Activated CD8-positive, alpha-beta T cell treated with anti-CD3 and anti-CD28 coated beads for 36 hours (primary cell): ENCODE measurements at places on chromosomes 6 and 20.
A peak's percentile ranks its signal among the peaks of the same experiment; 100 is the strongest.

GRCh38 chr6:93305088-93305487 is 114.3 kb downstream of the EPHA7 start:
- DNase-seq: no peak

GRCh38 chr6:14396826-14397517 is 279.4 kb downstream of the CD83 start:
- peak; percentile 44 for DNase-seq

DNA sequence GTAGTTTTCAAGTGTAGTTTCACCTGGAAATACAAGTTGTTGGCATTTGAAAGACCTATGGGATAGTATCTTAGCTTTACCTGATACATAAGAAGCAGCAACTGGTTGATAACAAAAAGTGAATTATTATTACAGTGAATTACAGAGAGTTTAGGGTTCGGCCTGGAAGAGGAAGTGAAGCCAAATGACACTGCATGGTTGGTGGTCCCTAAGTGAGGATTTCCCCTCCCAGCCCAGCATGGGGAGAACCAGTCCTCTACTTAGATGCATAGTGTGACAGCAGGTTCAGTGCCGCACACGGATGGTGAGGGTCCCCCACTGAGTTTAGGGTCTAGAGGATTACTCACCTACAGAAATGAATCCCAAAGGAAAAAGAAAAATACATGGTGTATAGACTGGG is 18.1 kb downstream of the HLA-DPB1 start:
- no peak for DNase-seq

DNA sequence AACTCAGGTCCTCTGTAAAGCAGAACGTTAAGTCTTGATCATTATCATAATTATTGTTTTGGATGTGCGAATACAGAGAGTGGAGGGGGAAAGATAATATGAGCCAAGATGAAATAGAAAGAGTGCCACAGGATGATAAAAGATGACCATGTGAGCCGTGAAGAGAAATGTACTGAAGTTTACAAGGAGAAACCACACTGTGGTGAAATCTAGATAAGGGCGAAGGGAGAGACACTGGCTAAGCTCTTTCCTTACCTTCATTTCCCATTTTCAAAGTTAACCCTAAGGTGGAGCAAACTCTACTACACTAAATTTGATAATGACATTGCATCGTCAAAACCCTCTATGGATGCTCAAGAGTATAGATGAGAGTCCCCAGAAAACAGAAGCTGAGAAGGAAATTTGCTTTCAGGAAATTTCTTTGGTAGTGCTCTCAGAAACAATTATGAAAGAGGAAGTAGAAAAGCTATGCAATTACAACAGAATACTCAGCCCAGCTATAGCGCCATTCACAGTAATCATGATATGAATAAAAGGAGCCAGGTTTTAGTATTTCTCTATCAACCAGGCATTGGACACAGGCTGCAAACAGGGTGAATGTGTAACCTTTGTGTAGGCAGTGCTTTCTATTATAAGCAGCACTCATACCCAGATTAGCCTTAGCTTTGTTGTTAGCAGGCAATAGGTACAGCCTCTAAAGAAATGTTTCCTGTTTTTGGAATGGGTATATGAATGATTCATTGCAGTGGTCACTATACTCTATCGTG is 1080.7 kb downstream of the GRIK2 start:
- no peak for DNase-seq

GRCh38 chr6:4806791-4807190 is 30.6 kb downstream of the CDYL start:
- no peak for DNase-seq

DNA sequence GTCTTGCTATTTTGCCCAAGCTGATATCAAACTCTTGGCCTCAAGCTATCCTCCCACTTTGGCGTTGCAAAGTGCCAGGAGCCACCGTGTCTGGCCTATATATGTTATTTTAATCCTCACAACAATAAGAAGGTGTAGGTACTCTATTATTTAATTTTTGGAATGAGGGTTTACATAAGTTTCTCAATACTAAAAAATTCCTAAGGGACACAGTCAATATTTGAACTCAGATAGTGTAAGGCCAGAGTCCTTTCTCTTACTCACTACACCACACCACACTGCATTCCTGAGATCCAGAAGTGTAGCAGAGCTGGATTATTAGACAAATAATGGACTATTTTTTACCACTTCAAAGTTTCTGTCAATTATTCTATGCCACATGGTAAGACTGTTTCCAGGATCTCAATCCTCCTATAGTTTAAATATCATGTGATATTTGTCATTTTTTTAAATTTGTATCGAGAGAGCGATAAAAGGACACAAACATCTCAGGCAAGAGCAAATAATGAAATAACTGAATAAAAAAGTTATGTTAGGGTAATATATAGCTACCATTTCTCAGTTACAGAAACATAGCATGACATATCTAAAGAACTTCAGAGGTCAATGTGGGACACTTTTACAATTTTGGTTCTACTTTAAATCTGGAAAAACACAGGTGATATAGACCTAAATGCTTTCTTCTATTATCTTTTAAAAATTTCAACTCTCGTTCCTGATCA is 162.2 kb upstream of the THEMIS start:
- no peak for DNase-seq

GRCh38 chr6:168159506-168159905 is 80.5 kb upstream of the FRMD1 start:
- no peak for DNase-seq

DNA sequence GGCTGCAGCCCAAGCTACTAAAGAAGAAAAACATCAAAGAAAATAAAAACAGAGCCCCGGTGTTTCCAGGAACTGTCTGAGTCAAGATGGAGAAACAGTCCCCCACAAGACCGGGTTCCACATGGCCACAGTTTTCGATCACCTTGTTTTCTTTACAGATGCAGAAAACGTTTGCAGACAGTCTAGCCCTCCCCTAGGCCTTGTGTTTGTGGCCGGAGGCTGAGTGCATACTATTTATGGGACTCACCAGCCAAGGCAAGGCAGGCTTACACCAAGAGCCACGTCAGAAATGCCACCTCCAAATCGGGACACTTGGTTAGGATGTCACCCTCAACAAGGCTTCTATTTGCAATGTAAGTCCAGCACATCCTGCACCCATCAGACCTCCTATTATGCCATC is 97.3 kb downstream of the BMP7 start:
- no peak for DNase-seq

DNA sequence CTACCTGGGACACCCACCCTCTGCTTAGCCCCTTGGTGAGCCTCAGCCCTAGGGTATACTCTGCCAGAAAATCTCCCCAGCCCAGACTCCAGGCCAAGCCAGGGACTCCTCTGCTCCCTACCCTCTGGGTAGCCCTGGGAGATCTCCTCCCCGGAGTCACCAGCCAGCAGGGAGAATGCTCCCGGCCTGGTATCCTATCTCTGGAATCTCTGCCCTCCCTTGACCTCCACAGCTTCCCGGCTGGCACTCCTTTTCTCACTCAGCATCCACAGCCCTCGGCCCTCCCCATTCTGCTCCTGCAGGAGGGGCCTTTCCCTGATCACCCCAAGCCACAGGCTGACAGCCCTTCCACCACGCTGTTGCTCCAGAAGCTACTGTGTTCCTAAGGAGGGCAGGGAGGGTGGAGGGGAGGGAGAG is 22.6 kb downstream of the NOL4L start:
- no peak for DNase-seq

- no peak for DNase-seq
Measured at GRCh38 chr6:157298216-157298724, 25.0 kb downstream of the TMEM242 start.

DNA sequence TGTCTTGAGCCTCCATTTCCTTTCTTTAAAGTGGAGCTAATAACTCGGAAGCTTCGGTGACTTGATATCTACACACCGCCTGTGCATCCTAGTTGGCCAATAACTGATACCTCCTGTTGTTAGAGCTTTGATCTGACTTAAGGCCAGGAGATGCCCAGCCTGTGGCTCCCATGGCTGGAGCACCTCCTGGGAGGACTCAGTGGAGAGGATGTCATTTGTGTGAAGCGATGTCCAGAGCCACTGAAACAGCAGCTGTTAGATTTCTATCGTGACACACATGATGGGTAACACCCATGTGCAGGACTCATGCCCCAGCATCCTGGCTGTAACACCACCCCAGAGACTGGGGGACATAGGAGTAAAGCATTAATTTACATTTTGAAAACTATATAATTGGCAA is 30.8 kb downstream of the SDCBP2 start:
- no peak for DNase-seq

- no peak for DNase-seq
Measured at GRCh38 chr6:6469074-6469473, 119.4 kb upstream of the LY86 start.

DNA sequence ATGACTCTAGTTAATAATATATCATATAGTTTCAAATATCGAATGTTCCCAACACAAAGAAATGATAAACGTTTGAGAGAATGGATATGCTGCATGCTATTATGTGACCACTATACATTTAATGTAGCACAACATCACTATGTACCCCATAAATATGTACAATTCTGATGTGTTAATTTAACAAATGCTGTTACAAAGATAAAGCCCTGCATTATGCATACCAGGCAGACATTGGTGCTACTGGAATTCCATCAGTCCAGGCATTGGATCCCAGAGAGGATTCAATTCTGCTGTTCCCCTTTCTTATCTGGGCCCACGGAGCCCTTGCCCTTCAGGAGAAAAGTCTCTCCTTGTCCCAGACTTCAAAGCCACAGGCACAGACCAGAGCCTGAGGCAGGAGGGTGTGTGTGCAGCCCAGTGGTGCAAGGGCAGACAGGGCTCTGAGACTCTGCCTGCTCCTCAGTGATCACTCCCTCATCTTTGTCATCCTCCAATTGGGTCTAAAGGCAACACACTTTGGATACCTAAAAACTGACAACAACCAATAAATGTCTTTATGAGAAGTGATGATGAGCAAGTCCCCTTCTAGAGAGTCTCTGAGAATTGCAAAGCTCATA is 45.2 kb downstream of the PSMG4 start:
- DNase-seq: no peak

- no peak for DNase-seq
Measured at GRCh38 chr6:2141644-2142290, 103.6 kb downstream of the GMDS start.

GRCh38 chr6:71419217-71420094 is 130.8 kb downstream of the OGFRL1 start:
- DNase-seq: no peak

DNA sequence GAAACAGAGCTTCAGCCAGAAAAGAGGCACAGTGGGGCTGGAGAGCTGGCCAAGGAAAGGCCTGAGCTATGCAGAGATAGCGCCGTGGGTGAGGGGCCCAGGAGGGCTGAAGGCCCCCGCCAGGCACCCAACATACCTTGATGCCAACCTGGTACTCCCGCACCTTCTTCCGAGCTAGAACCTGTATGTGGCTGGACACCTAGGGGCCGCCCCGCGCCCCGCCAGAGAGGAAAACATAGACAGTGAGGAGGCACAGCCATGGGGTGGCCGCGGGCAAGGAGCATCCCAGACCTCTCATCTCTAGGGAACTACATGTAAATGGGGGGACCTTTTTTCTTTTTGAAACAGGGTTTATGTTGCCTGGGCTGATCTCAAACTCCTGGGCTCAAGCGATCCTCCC is 12.0 kb downstream of the RPL10A start:
- no peak for DNase-seq

DNA sequence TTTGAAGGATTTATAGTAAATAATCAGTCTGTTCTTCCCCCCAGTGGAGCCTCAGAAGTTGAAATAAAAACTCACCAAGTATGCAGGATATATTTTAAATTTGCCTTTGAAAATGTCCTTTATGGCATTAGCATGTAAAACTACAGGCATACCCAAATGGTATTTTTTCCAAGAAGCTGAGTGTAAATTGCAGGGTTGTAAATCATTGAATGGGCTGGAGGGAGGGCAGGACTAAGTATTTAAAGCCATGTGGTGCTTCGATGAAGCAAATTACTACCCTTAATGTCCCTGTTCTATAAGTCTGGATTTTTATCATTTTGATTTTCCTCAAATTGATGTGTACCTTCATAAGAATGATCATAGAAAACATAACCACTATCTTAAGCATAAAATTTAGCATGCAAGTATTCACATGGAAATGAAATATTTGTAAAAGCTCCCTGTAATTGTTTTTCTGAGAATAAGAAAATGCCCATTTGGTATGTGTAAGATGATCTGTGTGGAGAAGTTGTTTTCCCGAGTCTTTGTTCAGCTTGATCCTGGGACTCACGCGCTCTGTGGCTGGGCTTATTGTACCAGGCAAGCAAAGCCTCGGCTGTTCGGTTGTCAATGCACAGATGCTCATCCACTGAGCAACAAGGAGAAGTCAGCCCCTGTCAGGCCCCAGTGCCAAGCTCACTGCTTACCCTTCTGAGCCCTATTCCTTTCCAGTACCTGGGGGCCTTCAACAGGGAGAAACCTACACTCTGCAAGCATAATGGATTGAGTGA is 66.7 kb downstream of the CD164 start:
- no peak for DNase-seq

DNA sequence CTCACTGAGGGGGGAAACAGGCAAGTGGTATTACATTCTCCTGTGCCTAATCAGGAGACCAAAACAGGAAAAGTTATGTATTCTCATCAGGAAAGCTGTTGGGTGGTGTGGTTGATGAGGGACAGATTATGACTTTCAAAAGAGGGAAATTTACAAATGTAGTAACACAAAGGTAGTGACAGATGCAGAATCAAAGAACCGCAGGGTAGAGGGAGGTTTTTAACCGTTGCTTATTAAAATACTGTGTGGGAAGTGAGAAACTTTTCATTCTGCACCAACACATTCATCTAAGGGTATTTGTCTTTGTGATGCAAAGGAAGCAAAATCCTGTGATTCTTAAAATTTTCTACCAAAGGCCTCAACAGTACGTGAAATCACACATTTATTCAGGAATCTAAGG is 288.2 kb upstream of the MAN1A1 start:
- no peak for DNase-seq

GRCh38 chr6:45327956-45328522 is at the start of gene RUNX2:
RUNX2 (plus strand) TSS chr6:45328330; CDS start chr6:45328727, 397 bp downstream.
- DNase-seq: peak; percentile 50

- DNase-seq: no peak
Measured at GRCh38 chr20:8116067-8116811, 15.8 kb upstream of the PLCB1 start.

DNA sequence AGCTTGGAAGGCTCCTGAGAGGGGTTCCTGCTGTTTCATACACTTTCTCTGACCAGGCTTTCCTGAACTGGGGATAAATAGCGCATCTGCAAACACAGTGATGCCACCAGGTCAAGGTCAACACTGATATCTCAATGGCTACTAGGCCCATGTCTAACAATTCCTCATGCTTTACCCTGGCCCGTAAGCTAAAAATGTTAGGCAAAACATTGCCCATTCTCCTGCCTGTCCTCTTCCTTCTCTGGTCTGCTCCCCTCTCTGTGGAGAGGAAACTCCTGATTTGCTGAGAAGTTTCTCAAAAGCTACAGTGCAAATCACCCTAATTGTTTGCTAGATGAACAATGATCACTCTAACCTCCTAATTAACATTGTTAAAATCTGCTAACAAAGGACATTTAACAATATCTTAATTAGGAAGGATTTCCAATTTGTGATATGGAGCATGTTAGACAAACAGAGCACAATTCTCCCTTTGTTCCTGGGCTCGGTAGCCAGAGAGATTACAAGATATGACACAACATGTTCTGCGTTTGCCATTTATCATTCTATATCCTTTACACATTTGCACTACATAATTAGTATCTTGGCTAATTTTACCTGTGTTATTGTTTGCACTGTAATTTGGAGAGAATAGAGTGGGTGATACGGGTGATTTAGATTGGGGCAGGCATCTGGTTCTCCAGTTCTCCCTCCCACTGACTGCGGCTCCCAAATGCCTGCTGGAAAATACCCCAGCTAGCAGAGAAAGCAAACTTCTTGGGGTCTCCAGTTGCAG is 266.8 kb downstream of the CD83 start:
- DNase-seq: no peak

- no peak for DNase-seq
Measured at GRCh38 chr6:25377664-25378063, 98.5 kb downstream of the CARMIL1 start.
